ENCODE measurements at places on chromosomes 11 and 22.

- DNase-seq, result no peak
These were observed 12.4 kb downstream of the NRXN2 start for GRCh38 chr11:64710418-64711137.

DNA sequence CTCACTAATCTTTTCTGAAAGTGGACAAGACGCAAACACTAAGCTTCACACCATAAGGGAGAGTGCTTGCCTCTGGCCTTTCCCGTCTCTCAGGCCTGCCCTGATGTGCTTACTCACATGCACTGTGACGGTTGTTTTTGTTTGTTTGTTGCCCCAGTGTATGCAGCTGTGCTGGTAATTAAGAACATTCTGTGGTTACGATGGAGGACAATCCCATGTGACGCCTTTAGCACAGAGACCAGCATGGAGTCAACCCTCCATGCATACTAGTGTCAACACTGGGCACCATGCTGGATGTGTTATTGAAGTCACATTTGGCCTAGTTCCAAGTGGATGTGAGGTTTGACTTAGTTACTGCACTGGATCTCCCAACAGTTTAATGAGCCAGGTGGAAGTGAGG, 27.8 kb upstream of the CDON start:
- peak; percentile 80 for DNase-seq

DNA sequence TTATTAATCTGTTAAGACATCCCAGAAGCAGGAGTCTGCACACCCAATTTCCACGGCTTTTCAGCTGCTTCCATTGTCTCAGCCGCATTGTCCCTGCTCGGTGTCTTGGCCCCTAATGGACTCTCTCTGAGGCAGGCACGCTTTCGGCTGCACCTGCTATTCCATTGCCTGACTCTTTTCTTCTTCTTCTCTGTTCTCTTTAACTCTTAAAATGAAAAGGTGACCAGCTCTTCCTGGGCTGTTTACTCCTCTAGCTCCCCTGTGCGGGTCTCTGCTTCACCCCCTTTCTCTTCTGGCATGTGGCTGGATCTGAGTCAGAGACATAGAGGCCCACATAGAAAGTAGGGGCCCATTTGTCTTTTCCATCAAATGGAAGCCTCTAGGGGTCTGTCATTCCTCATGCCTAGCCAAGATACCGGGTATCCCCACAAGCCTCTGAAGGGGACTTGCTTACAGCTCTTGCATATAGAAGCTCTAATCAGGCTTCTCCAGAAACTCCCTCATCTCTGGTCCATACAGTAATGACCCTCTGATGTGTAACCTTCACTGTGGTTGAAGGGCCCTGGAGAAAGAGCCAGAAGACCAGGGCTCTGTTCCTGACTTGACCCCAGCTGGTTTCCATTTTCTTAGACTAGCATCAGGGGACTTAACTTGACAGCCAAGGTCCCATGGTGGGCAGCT, 243.9 kb downstream of the ST3GAL4 start:
- DNase-seq, result no peak

DNA sequence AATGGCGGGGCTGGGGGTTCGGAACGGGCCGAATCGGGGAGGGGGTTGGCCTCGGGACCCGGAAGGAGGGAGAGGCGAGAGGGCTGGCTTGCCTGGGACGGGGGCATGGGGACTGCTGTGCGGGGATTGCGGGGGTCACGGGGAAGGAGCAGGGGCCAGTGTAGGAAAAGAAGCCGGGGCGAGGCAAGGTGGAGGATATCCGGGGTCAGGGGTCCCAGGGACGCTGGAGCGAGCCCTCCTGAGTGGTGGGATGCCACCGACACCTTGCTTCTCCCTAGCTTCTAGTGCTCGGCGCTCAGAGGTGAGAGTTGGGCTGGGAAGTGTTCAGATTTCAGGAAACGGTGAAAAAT, 426 bp upstream of the GDPD5 start:
- no peak for DNase-seq

DNA sequence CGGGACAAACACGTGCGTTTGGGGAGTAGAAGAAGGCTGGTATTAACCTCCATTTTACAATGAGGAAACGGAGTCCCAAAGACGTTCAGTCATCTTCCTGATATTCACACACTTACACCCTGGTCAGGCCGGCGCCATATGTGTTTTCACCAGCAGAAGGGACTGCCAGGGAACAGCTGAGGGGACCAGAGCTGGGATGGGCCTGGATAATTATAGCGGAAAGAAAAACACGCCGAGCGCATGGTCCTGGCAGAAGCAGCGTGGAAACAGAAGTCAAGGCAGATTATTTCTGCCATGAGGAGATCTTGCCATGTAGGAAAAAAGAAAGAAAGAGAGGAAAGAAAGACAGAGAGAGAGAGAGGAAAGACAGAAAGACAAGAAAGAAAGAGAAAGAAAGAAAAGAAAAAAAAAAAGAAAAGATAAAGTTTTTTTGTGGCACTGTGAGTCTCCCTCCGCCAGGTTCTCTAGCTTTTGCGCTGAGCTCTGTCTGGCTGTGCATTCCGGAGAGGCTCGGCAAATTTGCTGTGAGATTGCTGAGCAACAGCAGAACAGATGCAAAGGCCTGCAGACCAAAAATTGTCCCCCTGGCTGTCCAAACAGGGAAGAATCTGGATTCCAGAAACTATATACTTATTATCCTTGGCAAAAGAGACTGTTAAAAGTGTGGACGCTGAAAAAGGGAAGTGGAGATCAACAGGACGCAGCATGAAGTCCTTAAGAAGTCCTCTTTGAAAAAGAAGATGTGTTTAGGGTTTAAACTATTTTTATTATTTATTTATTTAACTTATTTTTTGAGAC, 1.3 kb upstream of the UCP2 start:
- no peak for DNase-seq

Data from NCI-H1092 (cell line).